Activated T-helper 1 cell treated with Interleukin-2 at 50 U/mL for 16 hours (primary cell): ENCODE measurements at places on chromosomes 7 and 10.

DNA sequence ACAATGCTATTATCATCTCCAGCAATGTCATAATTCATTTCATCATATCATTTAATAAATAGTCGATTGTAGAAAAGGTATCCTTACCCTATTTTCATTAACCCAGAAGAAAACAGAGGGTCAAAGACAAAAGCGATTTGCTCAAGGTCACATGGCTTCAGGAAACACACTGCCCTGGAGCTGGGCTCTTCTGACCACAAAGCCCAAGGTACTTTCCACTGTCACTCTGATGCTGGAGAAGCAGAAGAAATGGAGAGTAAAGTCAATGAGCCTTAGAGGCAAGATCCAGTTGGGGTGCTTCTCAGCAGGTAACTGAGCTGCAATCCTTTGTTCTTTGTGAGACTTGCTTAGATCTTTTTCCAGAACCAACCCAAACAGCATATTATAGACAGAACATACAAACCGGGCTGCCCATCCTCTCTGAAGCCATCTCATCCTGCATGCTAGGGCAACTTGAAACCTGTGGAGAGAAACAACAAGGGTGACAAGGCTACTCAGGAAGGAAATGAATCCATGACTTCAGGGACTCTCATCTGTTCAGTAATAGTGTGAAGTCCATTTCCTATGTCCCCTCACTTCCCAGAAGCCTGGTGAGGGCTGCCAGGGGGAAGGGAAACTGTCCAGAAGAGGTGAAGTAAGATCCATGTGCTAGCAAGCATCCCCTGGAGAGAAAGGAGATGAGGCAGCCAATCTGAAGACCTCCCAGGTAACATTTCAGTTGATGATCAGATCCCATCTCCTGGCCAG lies 148.6 kb upstream of the SVIL start:
- DNase-seq = no peak

DNA sequence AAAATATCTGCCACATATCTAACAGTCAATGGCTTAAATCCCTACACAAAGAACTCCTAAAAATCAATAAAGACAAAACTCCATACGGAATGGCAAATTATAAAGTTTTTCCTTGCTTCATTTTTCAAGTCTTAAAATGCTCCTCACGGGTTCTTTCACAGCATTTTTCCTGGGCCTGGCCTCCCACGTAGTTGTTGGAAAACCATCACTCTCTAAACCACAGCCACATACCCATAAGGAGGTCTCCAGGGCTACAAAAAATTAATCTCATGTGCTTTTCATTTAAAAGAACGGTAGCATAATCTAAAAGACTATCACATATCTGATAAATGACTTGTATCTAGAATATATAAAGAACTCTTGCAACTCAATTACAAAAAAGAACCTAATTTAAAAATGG lies 2.9 kb downstream of the COA1 start:
- no peak for DNase-seq

GRCh38 chr10:104109908-104110662 lies 11.9 kb upstream of the SFR1 start:
- DNase-seq = no peak

DNA sequence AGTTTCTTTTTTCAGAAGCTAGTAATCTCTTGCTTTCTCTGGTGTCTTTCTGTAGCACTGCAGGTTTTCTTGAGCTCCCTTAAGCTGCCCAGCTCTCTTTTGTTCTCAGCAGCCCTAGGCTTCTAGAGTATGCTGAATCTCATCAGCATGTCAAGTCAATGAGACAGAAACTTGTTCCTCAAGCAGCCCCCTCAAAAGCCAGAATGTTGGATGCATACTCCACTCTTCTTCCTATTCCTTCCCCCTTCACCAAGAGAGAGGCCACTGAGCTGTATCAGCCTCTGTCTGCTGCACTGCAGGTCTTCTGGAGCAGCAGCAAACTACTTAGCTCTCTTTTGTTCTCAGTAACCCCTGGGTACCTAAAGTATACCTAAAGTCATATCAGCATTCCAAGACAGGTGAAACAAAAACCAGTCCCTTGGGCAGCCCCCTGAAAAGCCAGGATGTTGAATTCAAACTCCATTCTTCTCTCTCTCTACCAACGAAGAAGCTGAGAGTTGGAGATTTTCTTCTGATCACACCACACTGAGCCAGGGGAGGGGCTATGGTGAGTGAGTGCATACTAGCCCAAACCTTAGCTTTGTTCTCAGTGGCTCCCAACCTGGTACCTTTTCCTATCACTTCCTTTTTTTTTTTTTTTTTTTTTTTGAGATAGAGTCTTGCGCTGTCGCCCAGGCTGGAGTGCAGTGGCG lies 73.3 kb upstream of the WAC start:
- no peak for DNase-seq

DNA sequence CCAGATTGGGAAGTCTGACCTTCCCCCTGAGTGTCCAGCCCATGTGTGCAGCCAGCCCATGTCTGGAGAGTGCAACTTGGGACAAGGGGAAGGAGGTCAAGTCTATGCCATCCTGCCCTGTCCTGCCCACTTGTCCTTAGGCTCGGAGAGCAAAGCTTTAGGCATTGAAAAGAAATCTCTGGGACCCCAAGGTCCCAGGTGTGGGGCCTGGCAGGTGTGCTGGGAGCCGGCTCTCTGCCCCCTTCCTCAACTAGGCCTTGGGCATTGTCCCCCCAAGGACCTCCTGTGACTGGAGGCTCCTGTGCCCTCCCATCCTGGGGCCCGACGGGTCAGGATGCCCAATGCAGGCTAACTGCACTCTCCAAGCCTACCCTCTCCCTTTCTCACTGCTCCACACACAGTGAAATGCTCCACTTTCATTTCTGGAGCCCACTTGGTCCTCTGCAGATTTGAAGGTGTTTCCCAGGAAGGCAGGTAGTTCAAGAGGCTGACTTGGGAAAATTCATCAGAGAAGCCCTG lies 124.7 kb downstream of the PTPN20 start:
- no peak for DNase-seq

DNA sequence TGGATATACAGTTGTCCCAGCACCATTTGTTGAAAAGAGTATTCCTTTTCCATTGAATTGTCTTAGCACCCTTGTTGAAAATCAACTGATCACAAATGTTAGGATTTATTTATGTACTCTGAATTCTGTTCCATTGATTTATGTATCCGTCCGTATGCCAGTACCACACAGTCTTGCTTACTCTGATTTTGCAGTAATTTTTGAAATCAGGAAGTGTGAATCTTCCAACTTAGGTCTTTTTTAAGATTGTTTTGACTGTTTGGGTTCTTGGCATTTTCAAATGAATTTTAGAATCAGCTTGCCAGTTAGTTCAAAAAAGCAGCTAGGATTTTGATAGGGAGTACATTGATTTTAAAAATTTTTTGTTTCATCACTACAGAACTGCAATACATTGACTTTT lies 23.7 kb downstream of the CDK13 start:
- no peak for DNase-seq

DNA sequence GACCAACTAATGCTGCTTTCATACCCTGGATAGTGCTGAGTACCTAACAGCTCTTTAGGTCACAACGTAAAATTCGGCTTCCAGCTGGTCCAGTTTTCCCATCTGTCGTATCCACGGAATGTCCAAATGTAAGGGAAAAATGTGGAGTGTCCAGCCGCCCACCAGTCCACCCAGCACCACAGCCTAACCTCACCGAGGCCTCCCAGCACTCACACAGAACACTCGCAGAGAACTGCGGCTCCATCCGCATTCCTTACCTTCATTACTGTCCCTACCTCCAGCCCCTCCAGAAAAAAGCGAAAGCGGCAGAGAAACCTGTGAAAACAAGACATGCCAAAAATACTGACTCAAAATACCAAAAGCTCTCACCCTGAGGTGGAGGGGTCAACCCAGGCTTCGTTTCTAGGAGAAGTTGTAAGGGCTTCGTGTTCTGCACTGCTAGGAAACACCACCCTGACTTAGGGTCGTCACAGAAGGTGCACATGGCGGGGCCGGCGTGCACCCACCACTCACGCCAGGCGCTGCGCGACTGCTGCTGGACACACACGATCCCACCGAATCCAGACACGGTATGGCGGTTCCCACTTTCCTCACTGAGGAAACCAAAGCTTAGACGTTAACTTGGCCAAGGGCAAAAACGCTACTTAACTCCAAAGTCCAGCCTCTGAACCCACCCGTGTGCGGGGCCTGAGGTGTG lies 73.9 kb downstream of the AMZ1 start:
- no peak for DNase-seq

DNA sequence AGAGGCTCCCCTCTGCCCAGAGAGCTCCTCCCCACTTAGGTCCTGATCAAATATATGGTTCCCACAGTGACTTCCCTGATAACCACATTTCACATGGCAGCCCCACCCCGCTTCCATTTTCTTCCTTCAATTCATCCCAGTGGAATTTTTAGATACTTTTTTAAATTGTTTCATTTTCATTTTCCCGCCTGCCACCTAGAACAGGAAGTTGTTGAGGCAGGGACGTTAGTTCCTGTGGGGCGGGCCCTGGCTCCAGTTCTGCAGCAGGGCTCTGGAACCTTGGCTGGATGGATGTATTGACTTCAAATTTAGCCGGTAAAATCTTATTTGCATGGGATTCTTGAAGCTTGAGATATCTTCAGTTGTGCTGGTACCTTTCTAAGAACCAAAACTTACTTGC lies 226.6 kb downstream of the PAXIP1 start:
- DNase-seq = no peak

DNA sequence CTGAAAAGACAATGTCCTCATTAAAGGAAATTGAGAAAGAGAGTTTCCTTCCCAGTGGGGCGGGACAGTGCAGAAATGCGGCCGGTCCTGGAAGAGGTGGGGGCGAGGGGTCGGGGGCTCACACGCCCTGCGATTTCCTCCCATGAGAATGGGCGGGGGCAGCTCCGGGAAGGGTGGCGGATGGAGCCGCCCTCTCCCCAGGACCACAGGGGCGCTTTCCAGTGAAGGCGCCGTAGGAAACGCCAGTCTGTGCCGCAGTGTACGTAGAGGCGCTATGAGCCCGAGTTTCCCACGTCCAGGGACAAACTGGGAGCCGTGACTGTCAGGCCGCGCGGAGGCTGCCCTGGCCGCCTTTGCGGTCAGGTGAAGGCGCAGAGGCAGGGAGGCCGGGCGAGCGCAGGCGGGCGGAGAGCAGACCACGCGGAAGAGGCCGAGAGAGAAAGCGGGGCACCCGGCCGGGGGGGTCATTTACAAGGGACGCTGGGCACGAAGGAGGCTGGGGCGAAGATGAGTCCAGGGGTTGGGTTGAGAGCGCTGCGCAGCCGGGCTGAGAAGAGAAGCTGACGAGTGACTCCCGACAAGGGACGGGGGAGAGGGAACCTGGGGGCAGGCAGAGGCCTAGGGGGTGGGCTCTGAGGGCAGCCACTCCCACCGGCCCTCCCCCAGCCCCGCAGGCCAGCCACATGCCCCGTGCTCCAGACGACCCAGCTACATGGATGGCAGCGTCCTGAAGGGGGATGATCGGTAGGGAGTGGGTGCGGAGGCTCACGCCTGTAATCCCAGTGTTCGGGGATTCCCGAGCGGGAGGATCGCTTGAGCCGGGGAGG lies 45.0 kb downstream of the ALOX5 start:
- DNase-seq = peak; percentile 41

- DNase-seq = no peak
These were observed 20.0 kb upstream of the GATA3 start for GRCh38 chr10:8034466-8035005.

DNA sequence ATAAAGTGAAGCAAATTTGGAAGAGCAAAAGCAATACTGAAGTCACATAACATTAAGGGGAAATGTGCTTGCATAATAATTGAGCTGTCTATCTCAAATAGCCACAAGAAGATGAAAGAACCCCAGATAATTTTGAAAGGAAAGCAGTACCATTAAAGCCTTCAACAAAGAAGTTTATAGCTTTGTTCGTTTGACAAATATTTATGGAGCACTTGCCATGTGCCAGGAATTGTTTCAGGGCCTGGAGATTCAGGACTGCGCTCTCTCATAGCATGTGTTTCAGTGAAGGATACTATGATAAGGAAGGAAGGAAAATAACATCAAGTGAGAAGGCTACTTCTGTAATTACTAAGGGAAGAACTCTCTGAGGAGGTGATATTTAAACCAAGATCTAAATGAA lies 212.3 kb upstream of the CSTF2T start:
- no peak for DNase-seq

DNA sequence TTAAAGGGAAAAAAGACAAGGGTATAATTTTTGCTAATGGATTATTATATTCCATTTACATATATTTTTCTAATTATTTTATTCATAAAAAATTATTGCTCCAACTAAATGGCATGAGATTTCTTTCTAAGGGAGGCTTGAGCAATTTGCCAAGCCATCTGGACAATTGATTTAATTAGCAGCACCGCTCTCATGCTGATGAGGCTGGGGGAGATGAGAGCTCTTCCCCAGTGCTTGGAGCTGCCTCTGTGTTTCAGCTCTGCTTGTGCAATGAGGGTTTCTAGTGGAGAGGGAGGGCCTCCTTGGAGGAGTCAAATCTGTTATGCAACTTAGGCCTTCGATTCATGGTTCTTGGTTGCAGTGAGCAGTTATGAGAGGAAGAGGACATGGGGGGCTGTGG lies 574.3 kb downstream of the TCERG1L start:
- no peak for DNase-seq

GRCh38 chr10:72802763-72803505 lies 90.6 kb upstream of the OIT3 start:
- no peak for DNase-seq

GRCh38 chr7:124085179-124085578 lies 52.3 kb upstream of the TMEM229A start:
- no peak for DNase-seq

- no peak for DNase-seq
These were observed 125.3 kb downstream of the SORCS3 start for GRCh38 chr10:104766341-104766740.

DNA sequence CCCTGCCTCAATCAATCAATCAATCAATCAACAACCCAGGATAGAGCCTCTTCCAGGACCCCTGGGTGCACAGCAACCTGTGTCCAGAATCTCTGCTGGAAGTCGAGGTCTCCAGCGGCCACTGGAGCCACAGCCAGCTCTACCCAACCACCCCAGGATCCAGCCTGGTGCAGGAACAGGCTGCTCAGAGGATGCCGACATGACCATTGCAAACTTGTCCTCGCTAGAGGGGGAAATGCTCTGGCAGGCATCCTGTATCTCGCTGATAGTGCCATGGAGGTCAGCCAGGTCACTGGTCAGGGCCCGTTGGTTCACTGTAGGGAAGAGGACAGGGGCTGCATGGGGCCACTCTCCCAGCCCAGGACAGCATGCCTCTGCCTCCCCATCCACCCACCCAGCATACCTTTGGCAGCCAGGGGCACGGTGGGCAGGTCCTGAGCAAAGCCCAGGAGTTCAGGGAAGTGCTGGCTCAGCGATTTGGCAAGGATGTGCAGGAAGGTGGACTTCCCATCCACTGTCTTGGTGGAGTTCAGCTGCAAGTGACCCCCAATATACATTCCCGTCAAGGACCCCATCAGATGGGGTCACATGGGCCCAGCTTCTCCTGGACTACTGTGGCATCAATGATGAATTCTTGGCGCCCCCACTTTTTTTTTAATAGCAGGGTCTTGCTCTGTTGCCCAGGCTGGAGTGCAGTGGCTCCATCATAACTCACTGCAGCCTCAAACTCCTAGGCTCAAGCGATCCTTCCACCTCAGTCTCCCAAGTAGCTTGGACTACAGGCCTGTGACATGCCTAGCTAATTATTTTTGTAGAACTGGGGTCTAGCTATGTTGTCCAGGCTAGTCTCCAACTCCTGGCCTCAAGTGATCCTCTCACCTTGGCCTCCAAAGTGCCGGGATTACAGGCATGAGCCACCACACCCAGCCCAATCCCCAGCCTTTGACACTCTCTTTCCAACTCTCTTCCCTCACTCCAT lies 49.4 kb downstream of the GRID2IP start:
- DNase-seq = no peak
